ENCODE measurements at places on chromosomes 5 and 9.

DNA sequence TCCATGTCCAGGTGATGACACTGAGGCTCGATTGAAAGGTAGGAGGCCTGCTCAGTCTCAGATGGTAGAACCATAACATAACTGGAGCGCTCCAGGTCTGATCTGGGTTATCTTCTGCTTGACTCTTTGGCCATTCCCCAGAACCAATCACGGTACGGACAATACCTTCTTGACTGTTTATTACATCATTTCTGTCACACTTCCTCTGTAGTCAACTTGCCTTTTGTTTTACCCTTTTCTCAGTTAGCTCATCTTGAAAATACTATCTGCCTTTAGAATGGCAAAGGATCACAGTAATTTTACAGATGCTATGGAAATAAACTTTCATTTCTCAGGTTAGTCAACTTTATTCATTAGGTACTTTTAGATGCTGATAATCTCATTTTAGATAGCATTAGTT is 22.4 kb downstream of the GLRA1 start:
- no peak for DNase-seq

- no peak for DNase-seq
Observed at GRCh38 chr5:178991190-178992145, 3.7 kb downstream of the GRM6 start.

GRCh38 chr5:15013654-15014463 is 142.3 kb upstream of the ANKH start:
- no peak for DNase-seq

DNA sequence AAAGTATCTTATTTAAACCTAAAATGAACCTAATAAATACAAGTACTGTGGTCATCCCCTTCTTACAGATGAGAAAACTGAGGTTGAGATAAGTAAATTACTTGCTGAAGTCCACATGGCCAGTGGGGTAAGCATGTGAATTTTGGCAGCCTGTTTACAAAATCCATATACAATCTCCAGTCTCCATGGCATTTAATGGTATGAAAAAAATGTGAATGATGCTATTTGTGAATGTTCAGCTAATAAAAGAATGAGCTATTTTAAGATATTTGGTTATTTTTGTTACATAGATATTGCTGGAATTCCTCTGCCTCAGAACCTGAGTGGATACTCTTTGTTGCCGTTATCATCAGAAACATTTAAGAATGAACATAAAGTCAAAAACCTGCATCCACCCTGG is 19.3 kb upstream of the GPR150 start:
- DNase-seq = no peak

DNA sequence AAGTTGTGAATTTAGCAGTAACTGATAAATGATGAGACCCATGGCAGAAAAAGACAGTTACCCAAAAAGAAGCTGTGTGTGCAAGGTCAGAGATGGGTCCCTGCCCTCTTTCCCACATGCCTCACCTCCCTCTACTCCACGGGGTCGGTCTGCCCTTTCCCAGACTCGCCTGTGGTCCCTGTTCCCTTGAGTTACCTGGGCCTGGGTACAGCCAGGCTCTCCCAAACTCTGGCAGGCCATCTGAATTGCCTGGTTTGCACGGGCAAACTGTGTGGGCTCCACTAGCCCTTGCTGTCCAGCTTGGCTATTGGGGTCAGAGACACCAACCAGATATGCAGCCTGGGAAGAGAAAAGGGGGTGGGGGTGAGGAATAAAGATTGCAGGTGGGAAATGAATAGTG is 18.4 kb upstream of the TPM2 start:
- no peak for DNase-seq

- no peak for DNase-seq
Observed at GRCh38 chr5:56083286-56083854, 88.6 kb upstream of the IL6ST start.

GRCh38 chr5:74865256-74865803 is 857 bp downstream of the FAM169A start:
- DNase-seq = peak; percentile 5

DNA sequence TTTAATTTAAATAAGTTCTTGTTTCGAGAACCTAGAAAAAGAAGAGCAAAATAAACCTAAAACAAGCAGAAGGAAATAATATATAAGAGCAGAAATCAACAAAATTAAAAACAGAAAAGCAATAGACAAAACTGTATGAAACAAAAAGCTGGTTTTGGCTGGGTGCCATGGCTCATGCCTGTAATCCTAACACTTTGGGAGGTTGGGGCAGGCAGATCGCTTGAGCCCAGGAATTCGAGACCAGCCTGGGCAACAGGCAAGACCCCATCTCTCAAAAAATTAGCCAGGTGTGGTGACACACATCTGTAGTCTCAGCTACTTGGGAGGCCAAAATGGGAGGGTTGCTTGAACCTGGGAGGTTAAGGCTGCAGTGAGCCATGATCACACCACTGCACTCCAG is 59.2 kb upstream of the OTP start:
- no peak for DNase-seq

DNA sequence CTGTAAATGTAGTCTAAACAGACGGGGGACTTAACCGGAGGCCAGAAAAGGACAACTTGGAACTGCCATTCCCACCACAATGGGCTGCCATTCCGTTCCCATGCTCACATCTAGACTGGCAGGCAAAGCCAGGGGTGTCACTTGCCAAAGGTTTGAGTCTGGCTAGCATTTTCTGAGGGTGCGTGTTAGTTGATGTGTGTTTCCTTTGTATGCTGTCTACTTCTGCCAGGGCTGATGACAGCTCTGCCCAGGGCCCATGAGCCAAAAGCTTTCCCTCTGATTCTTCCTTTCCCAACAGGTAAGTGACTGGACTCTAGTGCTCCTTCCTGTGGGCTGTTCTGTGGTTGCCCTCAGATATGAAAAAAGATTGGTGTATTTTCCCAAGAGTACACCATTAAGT is 68.0 kb downstream of the ZNF608 start:
- DNase-seq = no peak

- DNase-seq = no peak
Observed at GRCh38 chr5:66440202-66440680, 156.0 kb upstream of the MAST4 start.

DNA sequence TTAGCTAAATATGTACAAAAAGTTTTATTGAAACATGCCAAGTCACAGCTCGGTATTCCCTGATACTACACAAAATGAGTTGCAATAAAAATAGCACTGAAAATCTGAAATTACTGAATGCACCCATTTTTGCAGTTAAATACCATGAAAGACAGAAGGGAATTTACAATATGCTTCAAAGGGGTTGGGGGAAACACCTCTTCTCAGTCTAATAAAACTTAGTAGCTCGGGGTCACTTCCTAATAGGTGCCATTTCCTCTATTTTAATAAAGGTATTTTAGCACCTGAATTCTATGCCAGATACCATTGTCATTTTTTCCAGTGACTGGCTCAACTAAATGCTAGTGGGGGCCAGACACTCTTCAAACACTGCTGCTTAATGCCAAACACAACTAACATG is 204.1 kb upstream of the MEF2C start:
- DNase-seq = no peak

DNA sequence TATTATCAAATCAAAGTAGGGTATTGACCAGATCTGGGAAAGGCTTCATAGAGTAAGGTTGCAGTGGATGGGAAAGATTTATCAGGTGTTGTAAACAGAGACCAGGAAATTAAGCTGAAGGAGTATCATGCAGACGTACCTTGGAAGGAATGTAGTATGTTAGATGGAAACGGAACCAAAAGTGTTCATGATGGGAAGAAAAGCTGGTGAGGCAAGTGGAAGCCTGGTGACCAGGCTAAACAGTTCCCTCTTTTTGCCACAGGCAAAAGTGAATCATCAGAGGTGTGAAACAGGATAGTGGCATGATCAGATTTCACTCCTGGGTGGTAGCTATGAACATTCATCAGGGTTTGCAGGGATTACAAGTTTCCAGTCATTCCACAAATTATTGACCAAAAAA is 780.1 kb upstream of the DMAC1 start:
- DNase-seq = no peak

DNA sequence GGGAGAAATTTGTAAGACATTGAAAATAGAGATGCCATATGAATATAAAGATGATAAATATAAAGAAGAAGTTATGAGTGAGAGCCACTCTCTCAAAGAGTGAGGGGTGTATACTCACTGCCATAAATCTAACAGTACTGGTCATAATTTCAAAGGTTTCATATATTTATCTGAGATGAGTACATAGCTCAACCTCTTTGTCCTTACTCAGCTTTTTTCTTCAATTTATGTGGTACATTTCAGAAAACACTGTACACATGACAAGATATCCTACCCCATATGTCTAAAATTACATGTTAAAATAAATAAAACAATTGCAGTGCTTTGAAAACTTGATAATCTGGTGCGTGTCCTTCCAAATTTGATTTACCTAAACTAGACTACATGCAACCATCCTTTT is 5.2 kb upstream of the MCC start:
- no peak for DNase-seq

GRCh38 chr9:88303721-88304451 is 84.4 kb upstream of the SPIN1 start:
- DNase-seq = no peak

- DNase-seq = no peak
Observed at GRCh38 chr5:180424094-180424493, 70.1 kb upstream of the CNOT6 start.

DNA sequence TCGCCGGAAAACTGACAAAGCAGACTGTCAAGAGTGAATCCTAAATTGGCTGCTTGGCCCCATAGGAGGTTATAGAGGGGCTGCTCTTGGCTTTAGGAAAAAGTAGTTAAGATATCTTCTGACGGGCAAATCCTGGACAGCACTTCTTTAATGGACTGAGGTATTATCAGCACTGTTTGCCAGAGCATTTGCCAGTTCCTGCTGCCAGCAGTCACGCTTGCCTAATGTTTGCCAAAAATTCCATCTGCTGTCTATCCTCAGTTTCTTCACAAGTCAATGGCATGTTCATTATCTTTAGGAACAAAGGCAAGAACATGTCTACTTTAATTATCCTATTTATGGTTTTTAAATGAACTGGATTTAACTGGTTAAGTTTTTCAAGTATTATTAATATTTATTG is 25.8 kb upstream of the SREK1 start:
- no peak for DNase-seq

DNA sequence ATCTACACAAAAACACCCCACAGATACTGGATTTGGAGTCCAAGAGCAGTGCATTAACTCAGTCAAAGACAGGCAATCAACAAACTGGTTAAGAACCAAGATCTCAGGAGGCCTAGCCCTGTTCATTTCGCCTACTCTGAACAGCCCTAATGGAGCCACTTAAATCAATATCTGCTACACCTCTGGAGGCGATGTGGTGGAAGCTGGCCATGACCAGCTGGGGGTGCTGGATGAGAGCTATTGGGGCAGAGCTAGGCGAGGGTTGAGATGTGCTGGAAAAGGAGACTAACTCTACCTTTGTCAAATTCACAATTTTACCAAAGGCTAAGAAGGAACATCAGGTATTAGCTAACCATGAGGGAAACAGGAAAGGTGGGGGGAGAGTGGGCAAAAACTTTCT is 23.3 kb upstream of the ARSB start:
- DNase-seq = no peak

- no peak for DNase-seq
Observed at GRCh38 chr9:81499594-81499993, 189.8 kb downstream of the TLE1 start.

- DNase-seq = no peak
Observed at GRCh38 chr5:39503155-39503554, 78.4 kb upstream of the DAB2 start.

DNA sequence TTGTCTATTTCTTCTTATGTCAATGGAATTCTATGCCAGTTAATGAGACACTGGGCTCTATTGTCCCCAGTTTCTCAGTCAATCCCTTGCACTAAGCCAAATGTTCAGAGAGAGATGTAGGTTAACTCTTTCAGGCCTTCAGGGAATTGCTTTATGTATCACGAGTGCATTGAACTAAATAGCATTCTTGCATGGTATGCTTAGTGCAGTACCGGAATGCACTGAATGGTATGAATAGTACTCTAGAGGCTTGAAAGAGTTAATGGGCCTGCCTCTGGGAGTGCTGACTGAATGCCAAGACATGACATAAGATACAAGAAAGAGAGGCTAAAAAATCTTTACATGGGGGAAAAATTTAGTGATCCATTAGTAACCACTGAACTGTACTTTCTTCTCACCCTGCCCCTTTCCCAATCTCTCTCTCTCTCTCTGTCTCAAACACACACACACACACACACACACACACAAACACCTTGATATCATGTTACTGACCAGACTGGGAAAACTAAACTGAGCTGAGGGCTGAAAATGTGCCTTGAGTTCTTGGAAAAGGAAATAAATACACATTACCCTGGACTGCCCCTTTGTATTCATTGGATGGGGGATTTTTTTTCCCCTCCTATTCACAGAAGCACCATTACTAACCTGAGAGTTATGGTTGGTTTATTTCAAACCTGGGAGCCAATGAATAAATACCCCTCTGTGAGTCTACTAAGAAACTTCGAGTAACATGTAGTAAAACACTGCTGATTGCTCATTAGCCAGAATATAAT is 35.4 kb upstream of the TMC1 start:
- DNase-seq = no peak

GRCh38 chr5:20368571-20369517 is 380.8 kb upstream of the CDH18 start:
- DNase-seq = no peak

DNA sequence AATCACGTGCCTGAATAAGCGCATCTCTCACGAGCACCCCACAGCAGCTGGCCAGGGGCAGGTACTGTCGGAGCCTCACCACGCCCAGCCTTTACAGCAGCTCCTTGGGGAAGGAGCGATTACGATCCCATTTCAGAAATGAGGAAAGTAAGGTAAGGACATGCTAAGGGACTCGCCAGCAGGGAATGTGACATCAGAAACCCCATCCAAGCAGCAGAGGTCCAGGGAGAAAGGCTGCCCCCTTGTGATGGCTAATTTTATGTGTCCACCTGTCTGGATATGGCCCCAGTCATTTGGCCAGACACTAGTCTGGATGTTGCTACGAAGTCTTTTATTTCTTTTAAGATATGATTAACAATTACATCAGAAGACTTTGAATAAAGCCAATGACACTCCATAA is 77.3 kb downstream of the UBE2QL1 start:
- no peak for DNase-seq

GRCh38 chr5:108174286-108174685 is 207.6 kb downstream of the FBXL17 start:
- no peak for DNase-seq

- no peak for DNase-seq
Observed at GRCh38 chr9:81609782-81610739, 79.3 kb downstream of the TLE1 start.

DNA sequence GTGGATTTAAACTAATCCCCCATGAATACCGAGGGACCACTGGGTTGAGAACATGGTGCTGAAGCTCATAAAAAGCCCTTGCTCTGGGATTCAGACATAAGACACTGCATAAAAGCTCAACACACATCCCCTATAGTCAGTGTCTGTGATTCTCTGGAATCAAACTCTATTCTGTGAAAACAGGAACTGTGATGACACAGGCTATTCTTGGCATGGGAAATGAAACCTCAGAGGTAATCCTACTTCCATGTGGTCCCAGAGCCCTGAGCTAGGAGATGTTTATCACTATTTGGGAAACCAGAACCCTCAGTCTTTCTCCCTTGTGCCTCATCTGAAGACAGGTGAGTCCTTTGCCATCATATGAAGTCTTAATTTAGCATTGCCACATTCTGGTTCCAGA is 135.4 kb upstream of the PRSS3 start:
- no peak for DNase-seq

Data from CD4-positive, alpha-beta T cell treated with Interleukin-17A for 4 hours (primary cell).